Stimulated activated CD4-positive, alpha-beta T cell treated with anti-CD3 and anti-CD28 coated beads, Interleukin-1b, Interleukin-23, amount 100 ng/mL, for 1 hour (primary cell): ENCODE measurements at places on chromosomes 16 and 17.

GRCh38 chr16:19329932-19330331 is 44.4 kb downstream of the CLEC19A start:
- DNase-seq: no peak

GRCh38 chr17:43854498-43854897 is 7.5 kb downstream of the CD300LG start:
- DNase-seq: no peak

- DNase-seq: no peak
These were observed 7.2 kb upstream of the VASN start for GRCh38 chr16:4364196-4365013.

- DNase-seq: no peak
These were observed 7.1 kb downstream of the HAPSTR1 start for GRCh38 chr16:9098377-9099090.

GRCh38 chr16:50967827-50968612 is 183.1 kb downstream of the SALL1 start:
- DNase-seq: no peak

DNA sequence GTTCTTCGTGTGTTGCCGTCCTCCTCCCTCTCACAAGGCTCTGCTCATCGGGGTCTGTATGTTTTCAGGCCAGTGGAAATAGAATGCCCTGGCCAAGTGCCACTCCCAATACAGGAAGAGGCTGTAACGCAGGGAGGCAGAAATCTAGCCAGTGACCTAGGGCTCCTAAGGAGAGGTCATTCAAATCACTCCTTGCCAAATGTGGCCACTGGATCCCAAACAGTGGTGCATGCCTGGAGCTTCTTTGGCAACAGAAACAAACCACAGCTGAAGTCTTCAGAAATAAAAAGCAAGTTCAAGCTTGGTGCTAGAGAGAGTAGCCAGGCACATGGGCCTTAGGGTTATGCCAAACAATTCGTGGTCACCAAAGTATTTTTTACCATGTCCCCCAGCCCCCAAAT is 66.1 kb downstream of the SMG6 start:
- DNase-seq: no peak

DNA sequence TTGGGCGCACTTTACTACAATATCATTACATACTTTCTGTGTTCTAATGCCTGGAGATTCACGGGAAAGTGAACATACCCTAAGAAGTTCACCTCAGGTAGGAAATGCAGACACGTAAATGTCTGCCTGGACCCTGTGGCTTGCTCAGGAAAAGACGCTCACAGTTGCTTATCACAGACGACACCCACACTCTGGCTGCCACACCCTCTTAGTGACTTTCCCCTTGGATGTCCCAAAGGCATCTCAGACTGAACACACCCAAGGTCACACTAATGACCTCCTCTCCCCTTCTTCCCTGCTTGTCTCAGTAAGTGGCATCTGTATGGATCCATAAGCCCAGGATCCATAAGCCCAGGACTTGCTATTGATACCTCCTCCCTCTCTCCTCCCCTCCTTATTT is 32.6 kb downstream of the CDRT15 start:
- no peak for DNase-seq

- no peak for DNase-seq
These were observed 159.7 kb upstream of the SHISA6 start for GRCh38 chr17:11081342-11081741.

DNA sequence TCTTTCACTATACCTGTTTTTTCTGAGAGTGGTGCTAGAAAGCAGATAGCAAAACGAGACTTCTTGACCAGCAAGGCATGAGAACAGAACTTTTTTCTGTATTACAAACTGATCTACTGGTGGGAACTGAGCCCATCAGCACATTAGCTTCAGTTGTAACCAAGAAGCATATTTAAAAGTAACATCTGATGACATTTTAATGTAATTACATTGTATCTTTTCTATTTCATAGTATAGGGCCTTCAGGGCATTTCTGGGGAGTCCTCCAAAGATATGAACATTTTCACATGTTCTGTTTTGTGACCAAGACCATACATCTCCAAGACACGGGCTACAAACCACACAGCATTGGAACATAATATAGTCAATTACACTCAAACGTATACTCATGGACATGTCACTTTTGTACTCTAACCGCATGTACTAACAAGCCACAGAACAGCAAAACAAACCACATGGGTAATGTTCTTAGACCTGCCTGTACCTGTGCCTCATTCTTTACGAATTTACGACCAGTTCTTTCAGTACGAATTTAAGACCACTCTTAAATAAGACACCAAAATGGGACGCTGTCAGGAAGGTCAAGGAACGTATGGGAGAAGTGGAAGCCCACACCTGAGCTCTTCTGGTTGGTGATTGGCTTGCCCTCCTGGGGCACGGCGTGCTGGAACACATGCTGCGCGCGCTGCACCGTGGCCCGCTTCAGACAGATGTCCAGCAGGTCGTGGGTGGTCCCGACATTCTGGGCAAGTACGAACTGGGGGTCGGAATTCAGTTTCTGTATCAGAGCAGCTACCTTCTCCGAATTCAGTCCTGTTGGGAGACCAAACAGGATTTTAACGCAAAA is 825 bp downstream of the BLMH start:
- DNase-seq: no peak

DNA sequence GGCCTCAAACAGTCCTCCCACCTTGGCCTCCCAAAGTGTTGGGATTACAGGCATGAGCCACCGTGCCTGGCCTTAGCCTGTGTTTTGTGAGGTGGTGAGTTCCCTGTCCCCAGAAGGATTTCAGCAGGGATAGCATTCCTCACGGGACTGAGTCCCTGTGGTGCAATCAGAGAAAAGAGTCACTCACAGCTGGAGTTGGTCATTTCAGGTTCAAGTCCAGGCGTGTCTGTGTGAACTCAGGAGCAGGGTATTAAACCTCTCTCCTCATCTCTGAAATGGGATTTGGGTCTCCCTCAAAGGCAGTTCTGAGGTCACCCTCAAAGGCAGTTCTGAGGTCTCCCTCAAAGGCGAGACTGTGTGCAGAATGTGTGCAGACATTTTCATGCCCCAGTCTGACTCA is 28.6 kb downstream of the NPTX1 start:
- no peak for DNase-seq

DNA sequence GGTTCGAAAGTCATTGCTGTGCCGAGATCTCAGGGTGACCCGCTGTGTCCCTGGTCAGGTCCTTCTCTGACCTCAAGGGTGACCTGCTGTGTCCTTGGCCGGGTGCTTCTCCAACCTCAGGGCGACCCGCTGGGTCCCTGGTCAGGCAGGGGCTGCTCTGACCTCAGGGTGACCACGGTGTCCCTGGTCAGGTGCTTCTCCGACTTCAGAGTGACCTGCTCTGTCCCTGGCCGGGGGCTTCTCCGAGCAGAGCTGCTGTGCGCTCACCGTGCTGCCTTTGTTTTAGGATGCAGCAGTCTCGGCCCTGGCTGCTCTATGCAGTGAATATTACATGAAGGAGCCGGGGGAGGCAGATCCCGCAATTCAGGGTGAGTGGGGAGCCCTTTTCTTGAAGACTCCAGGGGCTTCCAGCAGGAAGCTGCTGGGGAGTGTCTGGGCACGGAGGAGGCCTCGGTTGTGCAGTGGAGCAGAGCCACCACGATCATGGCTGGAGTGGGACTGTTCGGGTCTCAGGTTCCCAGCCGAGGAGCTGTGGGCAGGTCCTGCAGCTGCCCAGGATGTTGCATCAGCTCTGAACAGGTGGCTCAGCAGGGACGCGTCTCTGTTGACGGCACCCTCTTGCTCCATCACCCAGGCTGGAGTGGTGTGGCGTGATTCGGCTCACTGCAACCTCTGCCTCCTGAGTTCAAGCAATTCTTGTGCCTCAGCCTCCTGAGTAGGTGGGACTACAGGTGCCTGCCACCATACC is 83.7 kb upstream of the ZNF750 start:
- no peak for DNase-seq

DNA sequence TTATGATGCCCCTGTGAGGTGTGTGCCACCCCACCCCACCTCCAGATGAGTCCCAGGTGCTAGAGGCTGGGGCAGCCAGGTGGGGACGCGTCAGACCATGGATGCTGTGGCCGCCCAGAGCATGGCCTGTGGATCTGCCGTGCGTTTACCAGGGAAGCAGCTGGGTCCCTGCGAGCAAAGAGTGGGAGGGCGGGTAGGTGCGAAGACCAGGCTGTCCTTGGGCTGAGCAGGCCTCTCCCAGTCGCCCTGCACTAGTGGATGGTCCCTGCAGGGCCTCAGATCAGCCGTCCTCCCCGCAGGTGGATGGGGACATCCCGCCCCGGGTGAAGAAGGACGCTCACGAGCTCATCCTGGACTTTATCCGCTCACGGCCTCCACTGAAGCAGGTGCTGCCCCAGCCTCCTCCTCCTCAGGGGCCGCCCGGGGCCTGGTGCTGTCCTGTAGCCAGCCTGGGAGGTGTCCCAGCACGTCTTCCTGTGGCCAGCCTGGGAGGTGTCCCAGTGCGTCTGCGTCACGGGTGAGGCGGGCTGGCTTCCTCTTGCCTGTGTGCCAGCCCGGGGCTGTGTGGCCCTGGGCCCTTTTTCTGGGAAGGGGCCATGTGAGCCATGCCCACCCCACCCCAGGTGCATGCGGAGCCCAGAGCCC is 18.0 kb upstream of the TCF25 start:
- no peak for DNase-seq

DNA sequence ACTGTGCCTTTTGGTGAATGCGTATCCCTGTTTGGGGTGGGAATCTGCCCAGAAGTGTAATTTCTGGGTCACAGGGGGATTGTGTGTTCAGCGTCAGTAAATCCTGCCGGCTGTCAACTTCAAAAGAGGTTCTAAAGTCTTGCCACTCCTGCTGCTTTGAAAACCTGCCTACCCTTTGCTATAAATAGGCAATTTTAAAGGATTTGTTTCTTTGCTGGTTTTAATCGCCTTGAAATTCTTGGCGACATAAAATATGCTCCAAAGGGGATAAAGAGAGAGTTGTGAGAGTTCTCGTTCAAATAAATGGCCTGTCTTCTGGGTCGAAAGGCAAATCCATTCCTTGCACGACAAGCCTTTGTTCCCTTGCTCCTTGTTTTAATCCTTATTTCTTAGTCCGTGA is 143.4 kb downstream of the IRF8 start:
- no peak for DNase-seq

- DNase-seq: no peak
These were observed 33.8 kb downstream of the ULK2 start for GRCh38 chr17:19833914-19834313.

- DNase-seq: no peak
These were observed 15.6 kb upstream of the TMEM98 start for GRCh38 chr17:32912218-32912897.

- DNase-seq: no peak
These were observed 142.7 kb upstream of the ASIC2 start for GRCh38 chr17:33435721-33436301.
